ENCODE measurements at places on chromosomes 11 and 22.

- DNase-seq, result no peak
These were observed 121.5 kb downstream of the CD44 start for GRCh38 chr11:35260342-35260985.

GRCh38 chr11:128941110-128941509 lies 1.6 kb downstream of the TP53AIP1 start:
- DNase-seq, result no peak

- DNase-seq, result no peak
These were observed 8.6 kb upstream of the MMP8 start for GRCh38 chr11:102733232-102733875.

- DNase-seq, result no peak
These were observed 766.3 kb upstream of the RAG2 start for GRCh38 chr11:37364246-37364839.

GRCh38 chr11:123973816-123974215 lies 3.8 kb downstream of the OR10S1 start:
- DNase-seq, result no peak

DNA sequence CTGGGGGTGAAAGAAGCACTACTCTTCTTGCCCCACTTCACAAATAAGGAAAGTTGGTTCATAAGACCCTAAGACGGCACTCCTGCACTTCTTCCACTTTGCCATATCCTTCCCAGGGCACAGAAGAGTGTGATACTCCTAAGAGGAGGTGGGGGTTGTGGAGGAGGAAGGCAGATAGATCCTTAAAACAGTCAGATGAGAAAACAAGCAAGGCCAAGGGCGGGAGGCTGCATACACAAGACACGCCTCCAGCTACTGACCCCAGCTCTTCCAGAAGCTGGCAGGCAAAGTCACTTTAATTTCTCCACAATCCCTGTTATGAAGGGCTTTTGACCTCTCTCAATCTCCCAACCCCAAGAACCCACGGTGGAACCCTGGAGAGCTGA lies 1.6 kb upstream of the CHRM4 start:
- no peak for DNase-seq
